SK-MEL-5 (cell line): ENCODE measurements at places on chromosomes 3 and 15. TPM values are rescaled to one million over a fixed set of nuclear protein-coding genes. Genes with fewer than 3 reads are reported as not detected.

GRCh38 chr3:55884066-55884465 lies 397.0 kb upstream of the WNT5A start:
- DNase-seq, result no peak

GRCh38 chr3:9351709-9352126 lies 11.1 kb upstream of the THUMPD3 start:
- DNase-seq, result no peak

DNA sequence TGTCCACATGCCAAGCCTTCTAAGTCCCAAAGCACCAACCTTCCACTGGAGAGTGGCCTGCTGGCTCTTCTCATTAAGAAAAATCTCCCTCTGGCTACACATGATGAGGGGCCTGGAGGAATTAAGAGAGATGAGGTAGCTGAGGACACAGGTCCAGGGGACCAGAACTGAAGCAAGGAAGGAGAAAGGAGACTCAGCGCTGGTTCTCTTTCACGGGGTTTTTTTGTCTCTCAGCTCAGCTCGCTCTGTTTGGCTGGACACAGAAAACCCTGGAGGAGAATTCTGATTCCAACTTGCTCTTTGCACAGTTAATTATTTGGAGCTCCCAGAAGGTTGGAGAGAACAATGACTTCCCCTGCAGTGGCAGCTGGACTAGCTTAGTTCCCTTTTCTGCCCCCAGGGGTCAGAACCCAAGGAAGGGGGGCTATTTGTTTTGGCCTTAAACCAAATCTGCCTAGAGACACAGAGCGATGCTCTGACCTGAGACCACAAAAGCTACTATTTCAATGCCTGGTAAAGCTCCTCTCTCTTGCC lies 507.6 kb downstream of the FHIT start:
- DNase-seq, result peak; percentile 10

- no peak for DNase-seq
These were observed 74.9 kb downstream of the OCA2 start for GRCh38 chr15:28023933-28024888.

The SPINK8 gene
- not detected in 2 replicates for total RNA-seq
